ENCODE measurements at places on chromosomes 7 and 10. TPM values are rescaled to one million over a fixed set of nuclear protein-coding genes. Genes with fewer than 3 reads are reported as not detected.
A peak's percentile ranks its signal among the peaks of the same experiment; 100 is the strongest.

Gene STMP1
- total RNA-seq: 23.0 TPM

- no peak for DNase-seq
Measured at GRCh38 chr10:111650088-111650487, 533.5 kb downstream of the GPAM start.

GRCh38 chr7:19116121-19117090 is 1.0 kb downstream of the TWIST1 start:
- DNase-seq: peak; percentile 43

GRCh38 chr10:13730306-13730652 is 143.5 kb downstream of the PRPF18 start:
- DNase-seq: no peak

- no peak for DNase-seq
Measured at GRCh38 chr7:139897422-139898090, 68.5 kb downstream of the TBXAS1 start.

Gene SPRN
- not detected for total RNA-seq

DNA sequence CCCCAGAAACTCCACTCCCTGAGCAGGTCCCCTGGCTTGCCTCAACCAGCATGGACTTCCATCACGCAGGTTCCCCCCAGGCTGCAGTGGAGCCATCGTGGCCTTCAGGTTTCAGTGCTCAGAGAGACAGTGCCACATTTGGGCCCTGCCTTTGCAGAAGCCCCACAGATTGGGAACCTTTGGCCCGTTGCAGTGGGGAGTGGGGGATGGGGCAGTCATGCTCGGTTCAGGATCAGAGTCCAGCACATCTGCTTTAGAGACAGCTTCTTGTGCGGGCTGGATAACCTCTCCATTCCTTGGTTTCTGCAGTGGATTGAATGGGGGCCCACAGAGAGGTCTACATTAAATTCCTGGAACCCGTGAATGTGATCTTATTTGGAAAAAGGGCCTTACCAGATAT is 183.9 kb downstream of the EBF3 start:
- no peak for DNase-seq

GRCh38 chr10:43737003-43737402 is 88.3 kb upstream of the ZNF32 start:
- DNase-seq: no peak

GRCh38 chr7:32042900-32043299 is 27.3 kb downstream of the PDE1C start:
- no peak for DNase-seq

DNA sequence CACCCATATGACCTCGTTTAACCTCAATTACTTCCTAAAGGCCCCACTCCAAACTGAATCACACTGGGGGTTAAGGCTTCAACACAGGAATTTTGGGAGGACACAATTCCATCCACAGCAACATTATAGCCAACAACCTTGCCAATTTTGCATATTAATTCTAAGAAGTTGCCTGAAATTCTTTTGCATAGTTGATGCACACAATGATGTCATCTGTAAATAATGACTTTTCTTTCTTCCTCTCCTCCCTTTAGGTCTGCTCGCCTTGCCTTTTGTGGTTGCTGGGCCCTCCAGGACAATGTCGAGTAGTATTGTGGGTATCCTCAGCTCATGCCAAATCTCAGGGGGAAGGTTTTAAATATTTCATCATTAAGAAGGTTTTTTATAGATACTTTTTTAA is 16.0 kb upstream of the CAMK2B start:
- no peak for DNase-seq

Gene CRYGN
- total RNA-seq: 2.3 TPM

DNA sequence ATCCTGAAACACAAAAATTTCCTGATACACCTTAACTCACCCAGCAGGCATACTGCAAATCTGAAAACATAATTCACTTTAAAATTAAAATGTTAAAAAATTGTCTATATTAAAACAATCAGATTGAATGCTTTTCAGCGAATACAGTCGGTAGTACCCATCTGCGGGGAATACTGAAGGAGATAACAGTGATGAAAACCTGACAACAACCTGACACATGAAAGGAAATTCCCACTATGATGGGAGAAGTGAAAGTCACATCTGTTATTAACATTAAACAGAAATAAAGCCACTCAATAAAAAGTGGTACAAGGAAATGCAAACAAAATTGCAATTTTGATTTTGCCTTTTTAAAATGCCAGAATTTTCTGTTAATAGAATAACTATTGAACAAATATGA is 448.0 kb upstream of the SEMA3A start:
- no peak for DNase-seq

Gene FFAR4
- 0.08 TPM for total RNA-seq
